Stimulated activated CD4-positive, alpha-beta T cell treated with anti-CD3 and anti-CD28 coated beads, Interleukin-1b, Interleukin-23, amount 100 ng/mL, for 1 hour (primary cell): ENCODE measurements at places on chromosomes 6 and 20.

DNA sequence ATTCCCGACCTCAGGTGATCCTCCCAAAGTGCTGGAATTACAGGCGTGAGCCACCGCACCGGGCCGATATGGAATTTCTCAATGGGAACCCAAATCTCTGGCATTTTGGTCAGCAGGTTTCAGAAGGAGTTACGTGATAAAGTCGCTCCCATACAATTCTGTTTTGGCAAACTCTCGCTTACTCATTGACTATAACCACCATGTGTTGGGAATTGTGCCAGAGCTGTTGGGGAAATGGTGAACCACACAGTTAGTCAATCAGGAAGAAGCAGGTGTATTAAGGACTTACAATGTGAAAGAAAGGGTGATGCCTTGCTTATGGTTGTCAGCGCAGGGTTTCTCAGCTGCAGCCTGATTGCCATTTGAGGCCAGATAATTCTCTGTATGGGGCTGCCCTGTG lies 410.5 kb downstream of the QKI start:
- no peak for DNase-seq

DNA sequence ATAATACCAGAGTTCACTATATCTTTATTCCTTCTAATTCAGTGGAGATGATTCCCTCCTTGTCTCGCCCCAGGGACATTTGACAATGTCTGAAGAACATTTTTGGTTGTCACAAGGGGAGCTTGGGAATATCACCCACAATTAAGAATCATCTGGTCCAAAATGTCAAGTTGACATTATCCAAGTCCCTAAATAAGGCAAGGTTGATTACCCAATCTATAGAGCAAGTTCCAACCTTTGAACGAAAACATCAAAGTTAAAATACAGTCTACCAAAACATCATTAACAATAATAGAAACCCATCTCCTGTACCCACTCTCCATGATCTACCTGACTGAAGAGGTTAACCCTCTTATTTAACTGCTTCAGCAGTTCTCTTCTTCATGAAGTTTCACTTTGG lies 15.6 kb downstream of the DEK start:
- DNase-seq: no peak

DNA sequence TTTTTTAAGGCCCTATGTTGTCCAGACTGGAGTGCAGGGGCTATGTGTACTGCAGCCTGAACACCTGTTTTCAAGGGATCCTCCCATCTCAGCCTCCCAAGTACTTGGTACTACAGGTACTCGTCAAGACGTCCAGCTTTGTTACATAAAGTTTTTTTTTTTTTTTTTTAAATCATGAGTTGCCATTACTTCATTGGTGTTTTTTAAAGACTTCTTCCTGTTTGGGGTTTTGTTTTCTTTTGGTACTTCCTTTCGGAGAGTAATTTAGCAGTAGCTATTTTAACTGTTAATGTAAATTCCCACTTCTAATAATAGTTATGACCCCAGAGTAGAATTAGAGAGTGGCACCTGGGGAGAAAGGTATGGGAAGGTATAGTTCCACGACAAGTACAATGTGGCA lies 10.5 kb downstream of the ZNFX1 start:
- DNase-seq: no peak

DNA sequence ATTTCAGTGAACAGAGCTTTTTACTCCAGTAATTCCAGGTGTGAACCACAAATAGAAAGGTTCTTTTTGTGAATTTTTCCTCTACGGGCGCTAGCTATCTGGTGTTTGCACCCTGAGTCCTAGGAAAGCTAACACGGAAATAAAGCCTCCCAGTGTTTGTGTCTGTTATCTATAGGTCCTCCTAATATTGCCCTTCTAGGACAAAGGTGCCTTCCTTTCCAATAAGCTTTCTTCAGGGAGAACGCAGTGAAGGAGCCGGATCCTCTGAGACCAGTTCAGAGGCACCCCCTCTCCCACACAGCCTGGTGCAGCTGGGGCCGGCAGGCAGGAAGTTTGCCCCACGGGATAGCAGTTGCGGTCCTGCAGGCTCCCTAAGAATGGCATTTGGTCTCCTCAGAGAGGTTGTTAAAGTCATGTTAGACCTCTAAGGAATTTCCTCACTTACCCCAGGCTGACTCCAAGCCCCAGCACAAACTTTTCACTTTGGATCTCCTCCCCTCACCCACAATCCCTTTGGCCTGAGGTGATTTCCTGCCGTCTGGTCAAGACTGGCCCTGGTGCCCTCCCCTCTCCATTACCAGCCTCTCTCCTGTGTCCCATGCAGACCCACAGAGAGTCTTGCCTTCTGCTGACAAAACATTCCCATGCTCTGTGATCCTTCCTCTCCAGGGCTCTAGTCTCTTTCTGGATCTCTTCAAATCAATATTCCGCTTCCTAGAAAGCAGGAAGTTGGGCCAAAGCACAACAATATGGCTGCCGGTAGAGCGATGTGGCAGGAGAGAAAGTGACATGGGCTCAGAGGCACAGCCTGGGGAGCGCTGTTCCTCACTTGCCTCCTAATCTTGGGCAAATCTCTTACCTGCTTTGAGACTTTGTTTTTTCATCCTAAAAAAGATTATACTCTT lies 126.0 kb downstream of the MOXD1 start:
- DNase-seq: no peak

DNA sequence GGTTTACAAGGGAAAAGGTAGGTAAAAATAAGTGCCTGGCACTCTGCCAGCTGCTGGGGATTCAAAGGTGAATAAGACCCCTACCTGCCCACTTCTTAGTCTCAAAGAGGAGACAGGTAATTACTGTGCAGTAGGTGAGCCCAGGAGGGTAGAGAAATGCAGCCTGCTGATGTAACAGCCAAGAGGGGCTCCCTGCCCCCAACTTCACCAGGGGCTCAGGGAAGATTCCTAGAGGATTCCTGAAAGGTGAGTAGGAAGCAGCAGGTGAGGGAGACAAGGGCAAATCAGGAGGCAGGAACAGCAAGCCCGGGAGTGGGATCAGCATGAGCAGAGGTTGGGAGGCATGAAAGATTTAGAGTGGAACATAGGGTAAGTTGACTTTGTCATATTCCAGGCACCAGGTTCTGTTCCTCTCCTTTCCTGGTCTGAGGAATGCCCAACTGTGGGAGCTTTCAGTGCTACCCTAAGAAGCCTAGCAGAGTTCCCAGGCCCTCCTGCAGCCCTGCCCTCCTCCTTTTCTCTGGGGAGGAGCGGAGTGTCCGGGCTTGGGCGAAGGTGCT lies 258.1 kb downstream of the LRFN2 start:
- DNase-seq: no peak

DNA sequence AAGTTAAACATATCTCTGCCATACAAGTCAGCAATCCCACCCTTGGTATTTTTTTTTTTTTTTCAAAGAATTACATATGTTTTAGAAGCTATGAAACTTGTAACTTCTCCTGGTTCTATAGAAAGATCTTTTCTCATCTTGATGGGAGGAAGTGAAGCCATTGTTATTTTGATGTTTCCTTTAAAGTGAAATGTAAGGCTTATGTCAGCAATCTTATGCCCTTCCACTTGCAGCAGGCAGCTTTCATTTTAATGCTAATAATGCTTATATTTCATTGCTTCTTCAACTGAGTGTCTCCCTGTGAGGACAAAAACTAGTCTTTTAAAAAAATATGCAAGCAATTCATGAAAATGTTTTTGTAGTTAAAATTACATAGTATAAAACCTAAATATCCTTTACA lies 1614.7 kb downstream of the KHDRBS2 start:
- DNase-seq: no peak

DNA sequence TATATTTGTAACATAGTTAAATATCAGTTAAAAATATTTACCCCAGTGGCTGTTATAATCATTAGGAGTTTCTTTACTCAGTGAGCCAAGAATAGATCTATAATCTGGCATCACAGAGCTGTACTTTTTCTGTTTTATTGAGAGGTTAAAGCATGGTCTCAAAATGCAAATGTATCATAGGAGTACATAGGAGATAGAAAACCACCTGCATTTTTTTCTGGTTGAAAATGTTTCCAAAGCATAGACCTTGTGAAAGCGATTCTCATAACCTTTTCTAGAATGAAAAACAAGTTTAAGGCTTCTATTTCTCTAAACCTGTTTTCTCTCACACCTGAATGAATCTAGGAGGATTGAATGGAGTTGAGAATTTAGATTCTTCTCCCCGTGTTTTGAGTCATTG lies 14.4 kb downstream of the KCNQ5 start:
- no peak for DNase-seq

DNA sequence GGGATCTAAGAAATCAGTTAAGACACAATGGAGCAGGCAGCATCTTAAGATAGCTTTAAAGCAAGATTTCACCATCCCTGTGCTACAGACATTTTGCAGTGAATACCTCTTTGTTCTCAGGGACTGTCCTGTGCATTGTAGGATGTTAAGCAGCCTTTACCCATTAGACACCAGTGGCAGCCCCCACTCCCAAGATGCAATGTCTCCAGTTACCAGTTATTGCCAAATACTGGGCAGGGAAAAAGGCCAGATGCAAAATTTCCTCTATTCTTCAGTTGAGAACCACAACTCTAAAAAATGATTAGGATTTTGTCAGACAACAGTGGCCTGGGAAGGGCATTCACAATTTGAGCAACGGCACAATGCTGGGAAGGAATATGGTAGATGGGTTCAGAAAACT lies 6.1 kb downstream of the FBXO5 start:
- DNase-seq: no peak

- no peak for DNase-seq
Measured at GRCh38 chr6:23659125-23659524, 466.9 kb upstream of the NRSN1 start.

DNA sequence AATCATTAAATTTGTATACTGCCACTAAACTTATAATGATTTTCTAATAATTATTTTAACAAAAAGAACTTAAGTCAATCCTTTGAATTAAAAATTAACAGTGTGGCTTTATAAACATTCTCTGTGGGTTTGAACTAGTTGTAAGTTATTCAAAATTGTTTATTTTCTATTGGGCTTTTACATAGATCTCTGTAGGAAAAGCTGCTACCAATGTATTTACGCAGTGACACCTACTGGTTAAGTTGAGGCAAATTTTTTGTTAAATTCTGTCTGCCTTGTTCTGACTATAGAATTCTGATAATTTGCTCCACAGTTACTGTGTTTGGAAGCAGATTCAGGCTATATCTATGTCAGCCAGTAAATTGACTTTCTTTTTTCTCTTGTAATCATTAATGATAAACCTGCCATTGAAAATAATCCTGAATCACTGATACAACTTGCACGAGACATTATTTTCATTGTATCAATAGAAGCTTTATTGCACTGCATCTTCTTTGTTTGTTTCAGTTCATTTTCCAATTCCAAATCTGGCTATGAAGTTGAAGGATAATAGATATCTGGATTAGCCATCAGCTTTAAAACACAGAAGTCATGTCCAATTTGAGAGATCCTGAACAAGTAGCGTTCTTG lies 66.0 kb upstream of the UTRN start:
- DNase-seq: no peak

- DNase-seq: no peak
Measured at GRCh38 chr6:30806581-30807183, 62.3 kb upstream of the IER3 start.

DNA sequence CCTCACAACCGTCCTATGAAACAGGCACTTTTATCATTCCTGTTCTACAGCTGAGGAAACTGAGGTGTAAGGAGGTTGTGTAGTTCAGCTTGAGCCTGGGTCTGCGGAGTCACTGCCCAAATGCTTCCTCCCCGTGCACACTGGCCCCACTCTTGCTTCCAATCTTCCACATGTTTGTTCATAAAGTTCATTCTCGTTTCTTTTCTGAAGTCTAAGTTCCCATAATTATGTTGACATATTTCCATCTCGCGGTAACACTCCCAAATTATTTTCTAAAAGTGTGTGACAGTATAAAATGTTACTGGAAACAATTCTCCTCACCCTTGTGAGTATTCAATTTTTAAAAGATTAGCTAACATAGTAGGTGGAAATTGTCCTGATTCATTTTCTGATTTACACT lies 106.9 kb downstream of the SLC22A3 start:
- no peak for DNase-seq

GRCh38 chr6:32475392-32476206 lies 35.9 kb downstream of the HLA-DRA start:
- no peak for DNase-seq

DNA sequence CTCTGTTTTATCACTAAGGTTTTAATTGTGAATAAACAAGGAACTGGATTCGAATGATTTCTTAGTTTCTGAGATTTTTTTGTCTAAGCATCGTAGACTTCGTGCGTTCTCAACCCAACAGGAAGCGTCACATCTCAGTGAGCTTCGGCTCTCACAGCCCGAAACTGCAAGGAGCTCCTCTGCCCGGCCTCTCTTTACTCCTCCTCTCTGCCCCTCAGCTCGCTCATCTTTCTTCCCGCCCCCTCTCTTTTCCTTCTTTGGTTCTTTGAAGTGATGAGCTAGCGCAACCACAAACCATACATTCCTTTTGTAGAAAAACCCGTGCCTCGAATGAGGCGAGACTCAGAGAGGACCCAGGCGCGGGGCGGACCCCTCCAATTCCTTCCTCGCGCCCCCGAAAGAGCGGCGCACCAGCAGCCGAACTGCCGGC lies 480 bp upstream of the NT5E start:
- no peak for DNase-seq

- no peak for DNase-seq
Measured at GRCh38 chr6:16839631-16840179, 78.4 kb upstream of the ATXN1 start.

GRCh38 chr20:35618263-35619131 lies 2.9 kb downstream of the SPAG4 start:
- DNase-seq: no peak

DNA sequence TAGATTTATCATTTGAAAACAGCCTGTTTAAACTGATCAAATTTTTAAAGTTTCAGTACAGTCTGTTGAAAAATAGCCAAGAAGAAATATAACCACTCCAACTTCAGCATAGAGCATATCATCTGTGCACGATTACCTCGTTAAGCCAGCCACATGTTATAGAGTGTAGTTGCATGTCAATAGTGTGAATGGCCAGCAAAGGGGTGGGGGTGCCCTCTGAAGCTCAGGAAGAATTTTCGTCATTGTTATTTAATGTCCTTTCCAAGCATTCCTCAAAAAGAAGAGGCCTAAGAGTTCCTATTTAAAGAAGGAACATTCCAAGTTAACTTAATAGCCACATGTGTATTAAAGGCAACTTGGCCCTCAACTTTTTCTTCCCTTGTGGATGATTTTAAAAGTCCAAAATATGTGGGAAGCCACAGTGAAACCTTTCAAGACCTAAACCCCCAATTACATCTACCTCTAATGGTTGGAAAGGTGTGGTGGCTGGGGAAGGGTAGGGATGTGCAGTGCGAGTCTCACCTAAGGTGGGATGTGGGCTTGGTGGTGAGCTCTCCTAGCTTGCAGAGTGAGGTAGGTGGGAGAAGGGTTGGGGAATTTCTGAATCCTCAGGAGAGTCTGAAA lies 1.8 kb upstream of the CCN2 start:
- DNase-seq: no peak

GRCh38 chr6:25630508-25631278 lies 21.3 kb upstream of the SCGN start:
- DNase-seq: no peak

GRCh38 chr6:89087881-89088280 lies 7.3 kb downstream of the PNRC1 start:
- no peak for DNase-seq

GRCh38 chr6:46927066-46927465 lies 5.3 kb upstream of the ADGRF5 start:
- DNase-seq: no peak

- no peak for DNase-seq
Measured at GRCh38 chr20:10665791-10666190, 8.0 kb downstream of the JAG1 start.
